ENCODE measurements at places on chromosomes 2 and 18. TPM values are rescaled to one million over a fixed set of nuclear protein-coding genes. Genes with fewer than 3 reads are reported as not detected.
A peak's percentile ranks its signal among the peaks of the same experiment; 100 is the strongest.

GRCh38 chr2:140604096-140604495 is 1526.7 kb downstream of the LRP1B start:
- DNase-seq: no peak

- DNase-seq: no peak
These were observed 41.0 kb upstream of the ACTR3 start for GRCh38 chr2:113848758-113849415.

- no peak for DNase-seq
These were observed 15.7 kb upstream of the ACVR2A start for GRCh38 chr2:147829106-147829505.

DNA sequence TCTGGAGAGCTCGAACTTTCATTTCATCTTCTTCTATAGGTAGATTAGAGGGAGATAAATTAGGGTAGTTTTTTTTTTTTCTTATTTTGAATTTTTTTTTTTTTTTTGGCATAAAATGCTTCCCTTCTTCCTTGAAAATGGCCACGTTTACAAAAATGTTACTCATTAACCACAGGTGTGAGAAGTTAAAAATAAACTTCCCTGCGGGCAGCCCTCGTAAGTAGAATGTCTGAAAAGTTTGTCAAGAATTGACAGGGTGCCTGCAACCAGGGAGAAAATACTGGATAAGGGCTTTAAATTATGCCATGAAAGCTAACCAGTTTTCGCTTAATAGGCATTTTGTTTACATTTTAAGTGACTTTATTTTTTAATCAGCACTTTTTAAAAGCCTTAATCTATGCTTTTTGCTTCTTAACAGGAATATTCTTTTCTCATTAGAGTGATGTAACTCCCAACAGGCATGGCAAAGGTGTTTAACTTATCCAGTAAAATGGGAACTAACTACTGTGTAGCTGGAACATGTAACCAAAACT is 4.2 kb upstream of the FN1 start:
- no peak for DNase-seq

DNA sequence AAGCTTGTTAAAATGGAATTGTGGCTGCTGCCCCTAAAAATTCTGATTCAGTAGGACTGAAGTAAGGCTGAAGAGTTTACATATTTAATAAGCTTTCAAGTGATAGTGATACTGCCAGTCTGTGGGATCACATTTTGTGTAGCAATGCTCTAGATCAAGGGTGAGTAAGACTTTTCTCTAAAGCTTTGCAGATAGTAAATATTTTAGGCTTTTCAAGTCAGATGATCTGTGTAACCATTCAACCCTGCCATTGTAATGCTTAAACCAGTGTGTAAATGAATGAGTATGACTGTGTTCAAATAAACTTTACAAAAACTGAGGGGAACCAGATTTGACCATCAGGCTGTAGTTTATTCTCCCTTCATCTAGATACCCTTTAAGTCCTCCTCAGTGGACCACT is 92.7 kb downstream of the PIK3C3 start:
- no peak for DNase-seq

DNA sequence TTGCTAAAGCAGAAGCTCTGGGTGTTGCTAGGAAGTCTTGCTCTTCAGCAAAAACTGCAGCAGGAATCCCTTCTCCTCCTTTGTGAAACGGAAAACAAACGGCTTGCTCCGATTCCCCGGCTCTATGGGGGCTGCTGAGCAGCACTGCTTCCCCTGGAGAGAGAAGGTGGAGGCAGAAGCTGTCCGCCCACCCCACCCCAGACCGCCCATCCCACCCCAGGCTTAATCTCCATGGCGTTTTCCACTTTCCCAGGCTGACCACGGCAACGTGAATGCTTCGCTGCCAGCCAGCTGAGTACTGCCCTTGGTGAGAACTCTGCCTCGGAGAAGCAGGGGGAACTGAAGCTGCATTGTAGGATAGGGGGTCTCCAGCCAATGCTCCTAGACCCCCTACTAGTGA is 139.2 kb downstream of the BCL2 start:
- no peak for DNase-seq

DNA sequence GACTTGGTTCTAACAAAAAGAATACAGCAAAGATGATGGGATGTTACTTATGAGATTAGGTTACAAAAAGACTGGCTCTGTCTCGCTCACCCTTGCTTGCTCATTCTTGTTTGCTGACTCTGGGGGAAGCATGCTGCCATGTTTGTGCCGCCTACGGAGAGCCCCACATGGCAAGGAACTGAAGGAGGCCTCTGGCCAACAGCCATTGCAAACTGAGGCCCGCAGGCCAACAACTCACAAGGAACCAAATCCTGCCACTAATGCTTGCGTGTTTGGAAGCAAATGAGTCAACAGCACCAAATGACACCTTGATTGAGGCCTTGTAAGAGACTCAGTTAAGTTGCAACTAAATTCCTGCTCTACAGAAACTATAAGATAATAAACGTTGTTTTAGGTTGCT is 297.6 kb upstream of the STON1 start:
- DNase-seq: no peak

- DNase-seq: peak; percentile 53
These were observed 152.4 kb downstream of the DYSF start for GRCh38 chr2:71605781-71606241.

DNA sequence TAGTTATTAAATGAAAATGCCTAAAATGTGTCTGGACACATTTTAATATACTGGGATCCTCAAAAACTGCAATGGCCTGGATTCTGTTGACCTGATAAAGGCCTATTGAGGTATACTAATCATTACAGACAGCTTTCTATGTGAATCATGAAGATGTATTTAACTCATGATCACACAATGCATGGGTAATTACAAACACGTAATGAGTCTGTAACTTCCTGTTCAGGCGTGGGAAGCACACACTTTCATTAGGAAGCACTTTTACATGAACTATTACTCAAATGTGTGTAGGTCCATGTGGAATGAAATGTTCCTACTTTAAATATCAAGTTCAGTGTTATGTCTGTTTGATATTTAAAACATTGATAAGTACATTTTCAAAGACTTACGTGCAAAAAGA is 108.7 kb downstream of the NCKAP5 start:
- DNase-seq: no peak

DNA sequence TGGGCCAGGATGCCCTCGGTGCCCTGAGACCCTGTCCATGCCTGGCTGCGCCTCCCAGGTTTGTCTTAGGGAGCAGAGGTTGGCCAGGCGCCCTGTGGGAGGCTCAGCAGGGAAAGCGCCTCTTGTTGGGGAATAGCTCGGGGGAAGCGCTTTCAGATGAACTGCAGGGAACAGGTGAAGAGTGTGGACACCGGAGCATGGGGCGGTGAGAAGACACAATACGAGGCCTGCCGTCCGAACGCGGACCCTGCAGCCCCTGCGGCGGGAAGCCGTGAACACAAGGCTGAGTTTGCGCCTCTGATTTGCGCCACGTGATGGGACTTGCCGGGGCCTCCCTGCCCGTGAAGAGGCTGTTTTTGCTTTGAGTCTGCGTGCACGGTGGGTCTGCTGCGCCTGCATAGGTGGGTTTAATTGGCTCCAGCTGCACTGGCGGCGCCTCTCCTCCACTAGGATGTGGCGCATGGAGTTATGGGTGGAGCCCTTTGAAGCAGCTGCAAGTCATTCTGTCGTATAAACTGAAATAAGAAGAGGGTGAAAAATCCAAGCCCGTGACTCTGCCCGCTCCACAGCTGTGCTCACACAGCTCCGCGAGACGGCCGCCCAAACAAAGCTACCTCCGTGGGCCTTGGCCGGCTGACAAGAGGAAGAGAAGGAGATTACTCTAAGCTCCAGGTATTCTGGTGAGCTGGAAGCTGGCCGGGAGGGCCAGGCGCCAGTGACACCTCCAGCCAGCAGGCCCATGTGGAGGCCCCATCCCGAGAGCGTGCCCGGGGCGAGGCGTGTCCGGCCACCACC is 103.5 kb upstream of the CTDP1 start:
- DNase-seq: peak; percentile 60

- DNase-seq: no peak
These were observed 3.5 kb downstream of the NDUFA10 start for GRCh38 chr2:240021488-240022104.

GRCh38 chr2:195470622-195471021 is 186.4 kb upstream of the SLC39A10 start:
- DNase-seq: no peak

GRCh38 chr2:232852676-232853075 is 17.4 kb upstream of the SNORC start:
- no peak for DNase-seq

- DNase-seq: no peak
These were observed 747.9 kb downstream of the SOCS6 start for GRCh38 chr18:71036783-71037182.

DNA sequence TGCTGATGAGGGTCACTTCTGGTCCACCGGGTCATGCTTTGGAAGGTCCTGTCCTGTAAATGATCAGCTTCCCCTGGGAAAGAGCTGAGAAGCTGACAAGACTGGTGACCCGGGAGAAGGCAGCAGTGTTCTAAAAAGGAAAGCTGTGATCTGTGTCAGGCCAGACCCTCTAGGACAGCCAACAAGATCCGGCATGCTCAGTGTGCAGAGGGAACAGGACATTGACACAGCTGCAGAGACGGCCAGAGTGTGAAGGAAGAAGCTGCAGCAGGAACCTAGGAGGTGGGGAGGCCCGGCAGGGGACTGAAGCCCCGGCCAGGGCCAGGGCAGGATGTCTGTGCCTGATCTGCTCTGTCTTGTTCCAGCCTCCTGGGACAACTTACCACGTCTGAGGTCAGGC is 372.7 kb upstream of the ID2 start:
- no peak for DNase-seq

DNA sequence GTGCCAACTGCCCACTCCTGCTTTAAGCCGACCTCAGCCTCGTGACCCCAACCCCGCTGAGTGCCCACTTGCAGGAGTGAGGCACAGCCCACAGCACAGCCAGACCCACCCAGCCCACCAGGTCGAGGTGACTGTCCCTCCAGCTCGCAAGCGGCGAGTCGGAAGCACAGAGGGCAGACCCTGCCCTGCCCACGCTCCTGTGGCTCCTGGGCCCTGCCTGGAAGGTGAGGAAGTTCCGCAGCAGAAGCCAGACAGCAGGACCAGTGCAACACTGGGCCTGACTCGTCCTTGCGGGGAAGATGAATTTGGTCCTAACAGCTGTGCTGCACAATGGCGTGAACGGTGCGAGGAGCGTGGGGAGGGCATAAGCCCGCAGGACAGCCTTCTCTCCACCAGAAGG is 9.9 kb downstream of the DTYMK start:
- DNase-seq: no peak

DNA sequence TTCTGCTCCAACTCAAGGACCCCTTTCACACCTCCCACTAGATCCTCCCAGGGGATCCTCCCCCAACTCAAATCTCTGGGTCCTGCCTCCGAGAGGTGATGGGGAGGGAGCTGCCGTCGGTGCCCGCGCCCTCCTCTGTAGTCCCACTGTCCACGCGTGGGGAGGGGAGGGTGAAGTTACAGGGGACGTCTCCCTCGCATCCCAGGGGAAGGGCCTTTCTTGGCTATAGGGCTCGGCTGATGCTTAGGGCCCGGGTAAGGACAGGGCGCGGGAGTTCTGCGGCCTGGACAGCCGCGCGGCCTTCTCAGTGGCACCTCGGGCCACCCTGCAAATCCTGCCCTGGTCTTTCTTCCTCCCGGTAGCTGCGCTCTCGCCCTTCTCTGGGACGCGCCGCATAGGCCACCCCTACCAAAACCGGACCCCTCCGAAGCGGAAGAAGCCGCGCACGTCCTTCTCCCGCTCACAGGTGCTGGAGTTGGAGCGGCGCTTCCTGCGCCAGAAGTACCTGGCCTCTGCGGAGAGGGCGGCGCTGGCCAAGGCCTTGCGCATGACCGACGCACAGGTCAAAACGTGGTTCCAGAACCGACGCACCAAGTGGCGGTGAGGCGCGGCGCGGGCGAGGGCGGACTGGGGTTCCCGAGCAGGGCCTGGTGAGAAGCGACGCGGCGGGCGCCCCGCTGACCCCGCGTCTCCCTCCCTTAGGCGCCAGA is 1.2 kb downstream of the TLX2 start:
- peak; percentile 73 for DNase-seq

- no peak for DNase-seq
These were observed 231.9 kb downstream of the RND3 start for GRCh38 chr2:150255528-150255927.

The CHST9 gene
- not detected for total RNA-seq

The KIF3C gene
- 10.9 TPM for total RNA-seq

The SIX2 gene
- 0.33 TPM for total RNA-seq

The ANKRD62 gene
- total RNA-seq: 0.05 TPM

The POU3F3 gene
- not detected for total RNA-seq

The FKBP7 gene
- 15.0 TPM for total RNA-seq

The PIEZO2 gene
- total RNA-seq: 4.8 TPM

The ICOS gene
- total RNA-seq: not detected

The CPO gene
- 0.32 TPM for total RNA-seq

The NDC80 gene
- 0.48 TPM for total RNA-seq

All from posterior vena cava (tissue), 2 donors.